ENCODE measurements at places on chromosomes 6 and 20.

DNA sequence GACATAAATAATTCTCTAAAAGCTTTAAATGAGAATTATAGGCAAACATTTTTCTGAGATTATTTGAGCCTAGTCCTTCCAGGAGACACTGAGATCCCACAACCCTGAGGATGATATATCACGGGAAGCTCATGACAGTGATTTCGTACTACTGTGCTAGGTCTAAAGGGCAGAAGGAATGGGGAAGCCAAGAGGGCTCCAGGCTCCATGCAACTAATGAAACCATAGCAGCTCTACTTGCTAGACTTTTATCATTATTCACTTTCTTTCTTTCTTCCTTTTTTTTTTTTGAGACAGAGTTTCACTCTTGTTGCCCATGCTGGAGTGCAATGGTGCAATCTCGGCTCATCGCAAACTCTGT lies 57.3 kb upstream of the SGK1 start:
- no peak for DNase-seq

GRCh38 chr6:42103216-42103615 lies 39.2 kb downstream of the C6orf132 start:
- no peak for DNase-seq

DNA sequence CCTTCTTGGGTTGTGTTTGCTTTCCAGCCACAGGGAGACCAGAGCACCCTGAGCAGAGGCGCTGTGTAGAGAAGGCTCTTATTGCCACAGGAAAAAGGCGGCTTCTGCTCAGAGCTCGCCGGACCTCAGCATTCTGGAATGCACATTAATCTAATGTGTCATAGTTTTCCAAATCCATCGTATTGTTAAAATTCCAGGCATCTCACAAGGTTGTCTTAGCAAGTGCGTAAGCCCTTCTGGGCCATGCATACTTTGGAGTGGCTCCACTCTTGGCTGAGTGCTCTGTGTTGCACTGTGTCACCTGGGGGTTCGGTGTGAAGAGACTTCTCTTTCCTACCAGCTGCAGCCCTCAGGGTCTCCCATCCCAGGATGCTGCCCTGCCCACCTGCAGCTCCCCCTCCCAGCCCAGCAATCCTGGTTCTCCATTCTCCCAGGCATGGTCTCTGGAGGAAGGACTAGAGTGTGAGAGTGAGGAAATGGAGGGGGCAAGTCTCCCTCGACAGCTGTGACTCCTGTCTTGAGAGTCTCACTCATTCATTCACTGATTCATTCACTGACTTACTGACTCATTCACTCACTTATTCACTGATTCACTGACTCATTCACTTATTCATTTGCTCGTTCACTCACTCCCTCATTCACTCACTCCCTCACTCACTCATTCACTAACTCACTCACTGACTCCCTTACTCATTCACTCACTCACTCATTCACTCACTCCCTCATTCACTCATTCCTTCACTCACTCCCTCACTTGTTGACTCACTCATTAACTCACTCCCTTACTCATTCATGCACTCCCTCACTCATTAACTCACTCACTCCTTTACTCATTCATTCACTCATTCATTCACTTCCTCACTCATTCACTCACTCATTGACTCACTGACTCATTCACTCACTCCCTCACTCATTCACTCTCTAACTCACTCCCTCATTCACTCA lies 83.7 kb upstream of the MPC1 start:
- no peak for DNase-seq

GRCh38 chr20:62914970-62915457 lies 11.3 kb downstream of the DIDO1 start:
- DNase-seq = no peak

DNA sequence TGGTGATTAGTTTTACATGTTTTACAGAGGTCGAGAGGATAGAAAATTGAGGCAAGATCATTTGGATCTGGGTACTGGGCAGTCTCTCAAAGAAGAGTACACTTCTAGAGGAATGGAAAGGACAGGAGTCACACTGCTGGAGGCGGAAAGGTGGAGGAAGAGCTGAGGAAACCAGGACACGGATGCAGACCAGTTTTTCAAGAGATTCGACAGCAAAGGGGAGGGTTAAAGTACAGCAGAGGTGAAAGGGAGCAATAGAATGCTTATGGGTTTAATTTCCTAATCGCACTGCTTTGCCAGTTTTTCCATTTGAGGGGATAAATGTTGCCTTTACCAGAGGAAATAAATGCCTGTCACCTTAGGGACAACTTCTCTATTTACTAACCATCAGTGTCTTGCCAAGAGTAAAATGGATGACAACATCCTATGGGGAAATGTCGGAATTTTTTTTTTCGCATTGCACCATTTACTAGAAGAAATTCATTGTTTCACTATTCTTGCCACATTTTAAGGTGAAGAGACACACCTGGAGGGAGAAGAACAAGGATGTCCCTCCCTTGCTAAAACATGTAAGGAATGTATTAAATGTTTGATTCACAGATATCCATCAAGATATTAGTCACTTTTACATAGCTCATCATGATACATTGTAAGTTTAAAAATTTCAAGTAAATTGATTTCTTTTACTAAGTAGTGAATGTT lies 226.6 kb downstream of the COL12A1 start:
- no peak for DNase-seq

DNA sequence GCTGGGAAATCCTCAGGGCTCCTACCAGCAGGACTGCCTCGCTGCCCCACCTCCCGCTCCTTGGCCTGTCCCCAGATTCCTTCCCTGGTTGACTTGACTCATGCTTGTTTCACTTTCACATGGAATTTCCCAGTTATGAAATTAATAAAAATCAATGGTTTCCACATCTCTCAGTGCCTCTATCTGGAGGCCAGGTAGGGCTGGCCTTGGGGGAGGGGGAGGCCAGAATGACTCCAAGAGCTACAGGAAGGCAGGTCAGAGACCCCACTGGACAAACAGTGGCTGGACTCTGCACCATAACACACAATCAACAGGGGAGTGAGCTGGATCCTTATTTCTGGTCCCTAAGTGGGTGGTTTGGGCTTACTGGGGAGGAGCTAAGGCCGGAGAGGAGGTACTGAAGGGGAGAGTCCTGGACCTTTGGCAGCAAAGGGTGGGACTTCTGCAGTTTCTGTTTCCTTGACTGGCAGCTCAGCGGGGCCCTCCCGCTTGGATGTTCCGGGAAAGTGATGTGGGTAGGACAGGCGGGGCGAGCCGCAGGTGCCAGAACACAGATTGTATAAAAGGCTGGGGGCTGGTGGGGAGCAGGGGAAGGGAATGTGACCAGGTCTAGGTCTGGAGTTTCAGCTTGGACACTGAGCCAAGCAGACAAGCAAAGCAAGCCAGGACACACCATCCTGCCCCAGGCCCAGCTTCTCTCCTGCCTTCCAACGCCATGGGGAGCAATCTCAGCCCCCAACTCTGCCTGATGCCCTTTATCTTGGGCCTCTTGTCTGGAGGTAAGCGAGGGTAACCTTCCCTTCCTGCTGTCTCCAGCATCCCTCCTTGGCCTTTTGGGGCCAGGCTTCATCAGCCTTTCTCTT lies at the start of gene CFB:
CFB (plus strand) TSS at position 589 of the 863 bp plus-strand sequence; CDS start at position 716, 127 bp downstream.
- no peak for DNase-seq

DNA sequence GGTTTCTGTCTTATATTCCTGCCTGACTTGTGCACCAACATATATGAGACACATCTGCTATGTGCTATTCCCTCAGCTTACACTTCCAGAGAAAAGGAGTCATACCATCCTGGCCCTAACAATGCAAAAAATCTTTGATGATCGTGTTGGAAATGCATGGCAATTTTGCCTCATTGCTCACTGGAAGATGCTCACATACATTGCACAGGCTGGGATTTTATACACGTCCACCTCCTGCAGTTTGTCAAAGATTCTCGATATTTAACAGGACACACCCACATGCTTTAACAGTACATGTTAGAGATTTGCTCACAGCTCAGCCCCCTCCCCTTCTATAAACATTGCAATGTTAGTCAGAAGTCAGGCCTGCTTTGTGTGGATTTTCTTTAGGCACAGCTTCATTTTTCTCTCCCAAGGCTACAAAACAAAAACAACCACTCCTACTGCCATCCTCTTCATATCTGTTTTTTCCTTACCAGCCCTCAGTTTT lies 66.1 kb downstream of the ADGB start:
- no peak for DNase-seq

- no peak for DNase-seq
These were observed 273.3 kb downstream of the ALDH8A1 start for GRCh38 chr6:134676307-134677281.

DNA sequence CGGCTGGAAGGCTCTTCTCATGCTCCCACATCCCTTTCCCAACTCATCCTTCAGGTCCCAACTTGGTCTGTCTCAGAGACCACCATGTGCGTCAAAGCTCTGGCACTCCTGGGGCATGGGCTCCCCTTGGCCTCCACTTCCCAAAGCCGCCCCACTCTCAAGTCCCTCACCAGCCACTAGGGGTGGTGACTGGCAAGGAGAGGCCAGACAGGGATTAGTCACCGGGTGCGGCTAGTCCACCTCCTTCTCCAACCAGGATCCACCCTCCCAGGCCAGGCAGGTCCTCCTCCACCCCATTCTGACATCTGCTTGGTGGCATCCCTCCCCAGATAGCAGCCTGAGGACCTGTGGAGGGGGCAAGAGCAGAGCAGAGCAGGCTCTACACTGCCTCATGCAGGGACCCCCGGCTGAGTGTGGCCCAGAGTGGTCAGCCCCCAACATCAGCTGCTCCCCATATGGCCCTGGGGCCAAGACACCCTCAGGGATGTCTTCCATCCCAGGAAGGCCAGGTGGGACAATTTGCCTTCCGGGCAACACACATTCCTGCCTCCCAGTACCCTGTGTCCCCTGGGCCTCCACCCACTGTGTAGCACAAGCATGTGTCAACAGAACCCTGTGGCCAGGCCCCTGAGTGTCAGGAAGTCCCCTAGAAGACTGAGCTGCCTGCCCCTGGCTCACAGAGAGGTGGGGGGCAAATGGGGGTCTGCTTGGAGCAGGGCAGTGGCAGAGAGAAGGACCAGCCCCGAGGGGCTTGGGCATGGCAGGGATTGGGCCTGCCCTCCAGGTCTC lies 29.2 kb downstream of the YTHDF1 start:
- DNase-seq = no peak

DNA sequence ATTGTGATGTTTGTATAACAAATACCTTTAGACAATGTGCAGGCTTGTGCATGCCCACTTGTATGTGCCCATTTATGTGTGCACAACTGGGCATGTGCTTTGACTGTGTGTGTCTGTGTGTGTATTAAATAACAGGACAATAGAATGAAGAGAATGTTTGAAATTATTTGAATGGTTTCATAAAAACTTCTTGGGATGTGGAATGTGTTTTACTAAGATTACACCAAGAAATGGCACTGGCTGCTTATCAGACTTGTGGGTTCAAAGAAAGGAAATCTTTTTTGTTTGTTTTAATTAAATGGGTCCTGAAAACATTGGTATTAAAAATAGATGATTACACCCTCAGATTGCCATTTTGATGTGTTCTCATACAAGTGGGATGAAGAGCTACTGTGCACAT lies 191.6 kb upstream of the CCN2 start:
- no peak for DNase-seq

DNA sequence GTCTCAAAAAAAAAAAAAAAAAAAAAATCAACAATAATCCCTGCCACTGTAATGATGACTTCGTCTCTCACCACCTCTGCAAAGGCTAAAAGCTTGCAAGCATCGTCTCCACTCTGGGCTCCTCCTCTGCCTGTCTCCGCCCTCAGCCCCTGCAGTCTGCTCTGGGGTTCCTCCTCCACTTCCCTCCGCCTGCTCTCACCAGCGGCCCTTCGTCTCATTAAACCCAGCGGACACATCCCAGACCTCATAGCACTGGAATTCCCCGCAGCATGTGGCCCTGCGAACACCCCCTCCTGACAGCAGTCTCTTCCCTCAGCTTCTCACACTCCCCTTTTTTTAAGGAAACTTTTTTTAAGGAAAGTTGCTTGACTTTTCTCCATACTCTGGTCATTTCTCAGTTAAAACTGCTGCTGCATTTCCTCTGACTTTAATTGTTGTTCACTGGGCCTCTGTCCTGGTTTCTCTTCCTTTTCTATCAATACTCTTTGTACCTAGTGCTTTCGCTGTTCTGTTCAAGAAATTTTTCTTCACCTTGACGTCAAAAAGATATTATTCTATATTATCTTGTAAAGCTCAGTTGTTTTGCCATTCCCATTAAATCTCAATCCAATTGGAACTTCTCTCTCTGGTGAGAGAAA lies 70.9 kb upstream of the PLEKHG1 start:
- DNase-seq = no peak

DNA sequence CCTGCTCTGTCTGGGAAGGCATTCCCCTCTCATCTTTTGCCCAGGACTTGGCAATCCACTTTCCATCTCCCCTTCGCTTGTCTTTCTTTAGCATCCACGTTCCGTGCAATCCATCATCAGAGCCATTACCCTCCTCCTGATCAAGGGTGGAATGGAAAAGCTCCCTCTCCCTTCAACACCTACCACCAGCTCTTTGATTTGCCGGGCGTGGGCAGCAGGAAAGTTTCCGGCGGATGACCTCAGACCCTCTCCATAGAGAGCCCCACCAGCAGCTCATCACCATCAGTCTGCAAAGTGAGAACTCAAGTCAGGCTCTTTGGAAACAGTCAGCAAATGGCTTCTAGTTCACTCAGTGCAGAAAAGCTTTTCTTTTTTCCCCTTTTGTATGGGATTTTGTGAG lies 76.2 kb downstream of the TSHZ2 start:
- DNase-seq = no peak

DNA sequence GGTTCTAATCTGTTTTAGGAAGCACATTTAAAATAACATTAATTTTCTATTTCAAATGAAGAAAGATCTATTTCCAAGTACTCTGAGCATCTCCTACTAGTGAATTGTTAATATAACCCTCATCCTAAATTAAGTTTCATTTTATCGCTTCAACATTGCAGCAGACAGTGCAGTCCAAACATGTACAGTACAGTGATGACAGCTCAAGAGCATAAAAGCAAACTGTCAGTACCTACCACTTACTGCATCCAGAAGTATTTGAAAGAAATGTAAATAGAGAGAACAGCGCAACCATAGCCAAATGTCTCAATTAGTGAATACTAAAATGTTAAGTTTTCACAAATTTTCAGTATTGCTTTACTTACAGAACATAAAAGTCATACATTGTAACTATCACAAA lies 179.4 kb downstream of the ISM1 start:
- no peak for DNase-seq

DNA sequence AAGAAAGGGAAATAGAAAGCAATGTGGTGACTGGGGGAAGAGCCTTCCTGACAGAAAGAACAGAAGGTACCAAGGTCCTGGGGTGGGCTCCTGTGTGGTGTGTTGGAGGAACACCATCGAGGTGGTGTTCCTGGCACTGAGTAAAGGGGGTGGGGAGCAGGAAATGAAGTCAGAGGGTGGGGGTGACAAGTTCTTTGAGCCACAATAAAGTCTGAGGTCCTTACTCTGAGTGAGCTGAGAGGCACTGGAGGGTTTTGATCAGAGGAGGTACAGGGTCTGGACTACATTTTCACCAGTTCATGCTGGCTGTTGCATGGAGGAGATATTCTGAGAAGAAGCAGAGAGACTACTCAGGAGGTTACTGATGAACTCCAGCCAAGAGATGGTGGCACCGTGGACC lies 198.2 kb downstream of the GMPR start:
- peak; percentile 30 for DNase-seq

- DNase-seq = no peak
These were observed 79.4 kb downstream of the LIN28B start for GRCh38 chr6:105036351-105036750.

- DNase-seq = no peak
These were observed 11.0 kb downstream of the RIPOR2 start for GRCh38 chr6:24924580-24925356.

- DNase-seq = no peak
These were observed 31.0 kb upstream of the PRL start for GRCh38 chr6:22327881-22328280.

Data from CD4-positive, alpha-beta T cell treated with Interleukin-6 at 100 ng/mL for 8 hours (primary cell).